Stimulated activated CD4-positive, alpha-beta T cell treated with anti-CD3 and anti-CD28 coated beads, Interleukin-12 subunit alpha, Interleukin-12 subunit beta, amount 100 ng/mL, for 4 hours (primary cell): ENCODE measurements at places on chromosomes 2 and 18.

DNA sequence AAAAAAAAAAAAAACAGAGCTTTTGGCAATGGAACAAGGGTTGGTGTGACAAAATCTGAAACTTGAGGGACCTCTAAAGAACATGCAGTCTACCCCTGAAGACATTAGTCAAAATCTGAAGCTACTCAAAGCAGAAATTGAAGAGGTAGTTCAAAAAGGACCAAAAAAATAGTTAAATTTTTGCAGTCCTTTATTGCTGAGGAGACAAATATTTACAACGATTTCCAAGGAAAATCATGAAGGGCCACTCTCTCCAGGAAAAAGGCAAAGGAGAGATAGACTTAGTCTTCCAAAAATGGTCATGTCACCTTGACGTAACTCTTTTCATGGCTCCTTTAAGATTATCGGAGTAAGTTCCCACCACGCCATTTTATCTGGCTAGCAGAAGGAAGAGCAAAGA lies 452.0 kb downstream of the XIRP2 start:
- DNase-seq, result no peak

GRCh38 chr2:1675633-1676032 lies 68.7 kb downstream of the PXDN start:
- DNase-seq, result no peak

- DNase-seq, result no peak
Observed at GRCh38 chr2:231627384-231628120, 34.9 kb downstream of the TEX44 start.

GRCh38 chr2:73970850-73971471 lies 13.7 kb upstream of the TET3 start:
- no peak for DNase-seq

DNA sequence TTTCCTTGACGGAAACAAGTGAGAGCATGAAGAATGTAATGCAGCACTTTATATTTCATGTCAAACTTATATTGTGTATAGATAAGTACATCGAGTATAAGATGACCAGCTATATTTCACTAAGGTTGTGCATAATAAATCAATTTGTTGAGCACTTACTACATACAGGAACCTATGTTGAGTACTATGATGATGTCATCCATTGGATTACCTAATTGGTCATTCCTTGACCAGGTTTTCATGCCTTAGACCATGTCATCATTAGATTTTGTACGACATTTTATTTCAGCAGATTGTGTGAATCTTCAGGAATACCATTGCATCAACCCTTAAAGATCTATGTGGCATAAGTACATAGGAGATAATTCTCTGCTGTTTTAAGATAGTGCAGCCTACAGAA lies 119.7 kb downstream of the CPS1 start:
- no peak for DNase-seq

DNA sequence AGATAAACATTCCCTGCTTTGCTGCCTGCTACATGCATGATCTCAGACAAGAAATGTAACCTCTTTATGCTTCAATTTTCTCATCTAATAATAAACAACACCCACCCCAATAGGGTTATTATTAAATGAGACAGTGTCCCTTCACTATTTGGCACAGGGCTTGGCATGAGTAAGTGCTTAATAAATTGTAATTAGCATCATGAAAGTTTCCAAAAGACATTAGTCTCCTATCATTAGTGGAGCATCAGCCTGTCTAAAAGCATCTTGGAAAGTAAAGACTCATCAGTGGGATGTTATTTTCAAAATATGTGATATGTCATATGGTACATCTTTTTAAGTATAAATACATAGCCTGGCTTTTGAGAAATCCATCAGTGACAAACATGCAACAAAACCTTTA lies 275.0 kb downstream of the ZEB2 start:
- DNase-seq, result no peak

DNA sequence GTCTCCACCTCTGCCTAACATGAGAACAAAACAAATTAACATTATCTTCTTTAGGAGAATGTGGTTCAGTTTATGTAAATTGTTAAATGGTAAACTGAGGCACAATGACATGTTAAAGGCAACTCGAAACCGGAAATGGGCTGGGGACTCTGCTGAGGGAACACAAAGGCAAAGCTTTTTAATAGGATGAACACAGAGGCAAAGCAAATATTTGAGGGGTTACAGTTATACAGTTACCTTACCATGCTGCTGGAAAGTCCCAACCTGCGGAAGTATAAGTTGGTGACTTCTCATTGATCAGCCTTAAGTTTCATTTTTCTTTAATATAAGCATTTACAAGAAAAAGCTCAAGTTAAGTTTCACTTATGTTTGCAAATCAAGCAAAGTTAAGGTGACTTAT lies 195.0 kb downstream of the DLGAP1 start:
- DNase-seq, result no peak

GRCh38 chr2:64613276-64613675 lies 40.4 kb downstream of the SERTAD2 start:
- DNase-seq, result no peak

DNA sequence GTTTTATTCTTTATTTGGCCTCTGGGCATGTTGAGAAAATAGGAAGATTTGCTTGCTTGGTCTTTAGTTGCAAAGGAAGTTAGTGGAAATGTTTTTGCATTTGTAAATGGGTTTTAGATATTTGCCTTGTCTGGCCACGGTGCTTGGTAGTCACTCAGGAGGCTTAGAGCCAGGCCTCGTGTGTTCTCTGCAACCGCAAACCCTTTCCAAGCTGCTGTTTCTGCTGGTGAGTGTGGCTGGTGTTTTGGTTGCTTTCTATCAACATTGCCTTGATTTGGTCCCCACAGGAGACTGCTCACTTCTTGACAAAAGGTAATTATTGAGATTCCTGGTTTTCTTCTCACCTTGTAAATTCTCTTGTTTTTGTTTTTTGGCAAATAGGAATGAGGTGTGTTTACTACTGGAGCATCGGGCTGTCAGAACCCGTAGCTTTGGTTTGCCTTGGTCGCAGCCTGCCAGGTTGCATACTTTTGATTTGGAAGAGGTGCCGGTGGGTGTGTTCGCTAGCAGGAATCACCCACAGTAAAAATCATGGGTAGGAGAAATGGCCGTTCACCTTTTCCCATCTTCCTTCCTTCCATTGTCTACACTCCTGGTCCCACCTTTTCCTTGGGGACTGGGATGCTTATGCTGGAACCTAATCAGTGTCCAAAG lies 15.8 kb downstream of the ASAP2 start:
- no peak for DNase-seq
